KG1 (cell line): ENCODE measurements at places on chromosomes 7 and 10.
A peak's percentile ranks its signal among the peaks of the same experiment; 100 is the strongest.

GRCh38 chr10:119308089-119308488, 100.7 kb downstream of the GRK5 start:
- DNase-seq, result no peak

- no peak for DNase-seq
These were observed 89.9 kb downstream of the DNAJB6 start for GRCh38 chr7:157426463-157427301.

DNA sequence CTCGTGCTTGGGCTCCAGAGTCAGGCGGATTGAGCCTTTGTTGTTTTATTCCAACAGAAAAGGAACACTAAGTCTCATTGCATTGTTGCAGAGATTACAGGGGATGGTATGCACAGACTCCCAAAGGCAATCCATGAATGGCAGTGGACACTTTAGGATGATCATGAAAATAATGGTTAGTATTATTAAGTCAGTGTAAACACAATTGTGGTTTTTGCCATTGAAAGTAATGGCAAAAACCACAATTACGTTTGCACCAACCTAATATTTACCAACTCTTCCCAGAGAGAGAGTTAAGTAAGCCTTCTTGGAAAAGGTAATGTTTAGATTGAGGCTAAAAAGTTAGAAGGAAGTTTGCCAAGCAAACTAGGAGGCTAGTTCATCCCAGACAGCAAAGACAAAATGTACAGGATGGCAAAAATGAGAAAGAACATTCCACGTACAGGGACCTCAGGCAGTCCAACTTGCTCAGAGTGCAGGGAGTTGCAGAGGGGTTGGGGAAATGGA, 72.9 kb upstream of the AMPH start:
- DNase-seq, result no peak

DNA sequence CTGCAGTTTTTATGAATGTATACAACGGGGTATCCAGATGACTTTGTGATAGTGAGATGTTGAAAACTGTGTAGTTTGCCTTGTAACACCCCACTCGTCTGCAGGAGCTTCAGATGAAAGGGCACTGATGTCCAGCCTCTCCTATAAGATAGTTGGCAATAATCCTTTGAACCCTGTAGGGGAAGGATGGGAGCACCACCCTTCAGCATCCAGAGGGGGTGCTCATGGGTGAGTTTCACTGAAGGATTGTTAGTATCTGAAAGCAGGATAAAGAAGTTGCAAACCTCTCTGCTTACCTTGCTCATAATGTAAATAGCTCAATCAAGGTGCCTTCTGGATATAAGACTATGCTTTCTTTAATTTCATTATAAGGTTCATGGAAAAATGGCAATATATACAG, 201.5 kb downstream of the TMEM178B start:
- no peak for DNase-seq

DNA sequence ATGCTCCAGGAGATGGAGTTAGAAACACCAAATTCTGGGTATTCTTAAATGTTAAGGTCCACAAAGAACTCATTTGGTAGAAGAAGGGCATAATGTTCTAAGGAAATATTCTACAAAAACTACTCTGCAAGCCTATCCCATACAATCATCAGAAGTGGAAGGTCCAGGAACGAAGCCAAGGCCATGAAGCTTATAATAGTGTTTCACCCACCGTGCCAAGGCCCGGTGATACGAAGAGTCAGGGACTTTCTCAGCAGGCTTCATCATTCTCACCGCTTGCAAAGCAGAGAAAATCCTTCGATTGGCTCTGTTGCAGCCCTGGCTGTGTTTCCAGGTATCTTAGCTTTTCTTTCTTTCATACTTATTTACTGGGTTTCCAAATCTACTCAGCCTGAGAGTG, 351.9 kb upstream of the CELF2 start:
- no peak for DNase-seq

- no peak for DNase-seq
These were observed 224.8 kb upstream of the KLF14 start for GRCh38 chr7:130958846-130959245.

GRCh38 chr7:101598422-101598985, 30.6 kb downstream of the MYL10 start:
- no peak for DNase-seq

DNA sequence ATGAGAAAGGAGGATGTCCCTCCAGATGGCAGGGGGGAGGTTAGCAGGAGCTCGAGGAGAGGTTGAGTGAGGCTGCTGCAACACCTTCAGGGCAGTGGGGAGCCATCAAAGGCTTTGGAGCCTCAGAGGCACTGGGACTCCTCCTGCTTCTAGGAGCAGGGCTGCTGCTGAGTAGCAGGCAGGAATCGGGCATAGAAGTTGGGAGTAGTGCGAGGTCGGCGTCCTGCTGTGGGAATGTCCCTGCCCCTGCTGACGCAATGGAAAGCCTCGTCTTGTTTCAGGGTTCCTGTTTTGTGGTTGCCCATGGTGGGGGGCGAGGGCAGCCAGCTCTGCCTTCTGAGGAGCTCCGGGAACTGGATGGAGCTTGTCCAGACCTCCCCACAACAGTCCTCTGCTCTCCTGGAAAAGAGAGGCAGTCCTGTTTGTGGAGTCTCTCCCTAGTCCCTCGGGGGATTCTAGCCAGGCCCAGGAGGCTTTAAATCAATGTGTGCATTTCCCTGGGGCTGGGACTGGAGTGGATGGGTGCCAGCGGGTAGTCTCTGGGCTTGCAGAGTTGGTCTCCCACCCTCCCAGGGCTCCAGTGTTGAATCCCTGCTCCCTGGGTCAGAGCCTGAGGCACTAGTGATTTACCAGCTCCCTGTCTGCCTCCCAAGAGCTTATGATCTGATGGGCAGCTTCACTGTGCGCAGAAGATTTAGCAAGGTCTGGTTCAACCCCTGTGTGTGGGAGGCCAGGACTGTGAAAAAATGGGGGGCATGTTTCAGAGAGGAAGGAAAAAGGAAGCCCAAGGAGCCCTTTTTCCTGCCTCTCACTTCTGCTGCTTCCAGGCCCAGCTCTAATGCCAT, 98.7 kb upstream of the PPIF start:
- no peak for DNase-seq

DNA sequence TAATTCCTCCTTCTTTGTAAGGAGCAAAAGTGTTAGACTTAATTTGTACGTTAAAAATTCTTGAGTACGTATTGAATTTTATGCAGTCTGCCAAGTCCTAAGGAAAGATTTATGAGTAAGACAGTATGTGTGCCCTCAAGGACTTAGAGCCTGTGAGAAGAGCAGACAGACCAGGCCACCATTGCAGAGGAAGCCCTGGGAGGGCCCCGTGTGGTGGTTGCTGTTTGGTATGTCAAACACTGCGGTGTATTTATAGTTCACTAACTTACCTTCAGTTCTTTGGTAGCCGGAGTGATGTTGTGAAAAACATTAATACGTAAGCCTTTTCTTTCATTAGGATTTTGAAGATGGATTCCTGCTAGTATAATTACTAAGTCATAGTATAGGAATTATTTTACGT, 82.9 kb downstream of the GALNT11 start:
- no peak for DNase-seq

GRCh38 chr7:151388007-151388297, 21.9 kb downstream of the WDR86 start:
- no peak for DNase-seq

DNA sequence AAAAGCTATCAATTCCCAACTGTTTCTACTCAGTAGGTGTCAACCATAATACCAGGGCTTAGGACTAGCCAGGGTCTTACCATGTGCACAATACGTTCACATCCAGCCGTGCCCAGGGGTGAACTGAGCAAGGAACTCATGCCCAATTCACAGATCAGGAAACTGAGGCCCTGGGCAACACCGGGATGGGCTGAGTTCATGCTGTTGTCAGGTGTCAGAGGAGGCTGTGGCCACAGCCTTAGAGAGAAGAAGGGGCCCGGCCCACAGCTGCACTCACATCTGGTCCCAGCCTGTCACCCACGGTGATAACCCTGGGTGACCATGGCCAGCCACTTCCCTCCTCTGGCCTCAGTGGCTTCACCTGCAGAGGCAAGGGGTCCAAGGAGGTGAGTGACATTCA, 92.0 kb downstream of the FAM53B start:
- DNase-seq, result no peak

DNA sequence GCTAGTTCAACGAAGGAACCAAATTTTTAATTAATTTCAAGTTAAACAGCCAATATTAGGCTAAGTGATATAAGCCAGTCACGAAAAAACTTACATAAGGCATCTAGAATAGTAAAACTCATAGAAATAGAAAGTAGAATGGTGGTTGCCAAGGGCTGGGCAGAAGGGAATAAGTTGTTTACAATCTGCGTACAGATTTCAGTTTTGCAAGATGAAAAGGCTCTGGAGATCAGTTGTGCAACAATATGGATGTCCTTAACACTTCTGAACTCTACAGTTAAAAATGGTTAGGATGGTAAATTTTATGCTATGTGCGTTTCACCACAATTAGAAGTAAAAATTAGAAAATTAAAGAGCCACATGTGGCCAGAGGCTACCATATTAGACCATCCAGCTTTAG, 13.3 kb downstream of the SCRN1 start:
- DNase-seq, result no peak

- DNase-seq, result no peak
These were observed 647 bp upstream of the NACAD start for GRCh38 chr7:45089341-45089891.

- DNase-seq, result no peak
These were observed 16.0 kb downstream of the CHRM2 start for GRCh38 chr7:136884492-136884891.

DNA sequence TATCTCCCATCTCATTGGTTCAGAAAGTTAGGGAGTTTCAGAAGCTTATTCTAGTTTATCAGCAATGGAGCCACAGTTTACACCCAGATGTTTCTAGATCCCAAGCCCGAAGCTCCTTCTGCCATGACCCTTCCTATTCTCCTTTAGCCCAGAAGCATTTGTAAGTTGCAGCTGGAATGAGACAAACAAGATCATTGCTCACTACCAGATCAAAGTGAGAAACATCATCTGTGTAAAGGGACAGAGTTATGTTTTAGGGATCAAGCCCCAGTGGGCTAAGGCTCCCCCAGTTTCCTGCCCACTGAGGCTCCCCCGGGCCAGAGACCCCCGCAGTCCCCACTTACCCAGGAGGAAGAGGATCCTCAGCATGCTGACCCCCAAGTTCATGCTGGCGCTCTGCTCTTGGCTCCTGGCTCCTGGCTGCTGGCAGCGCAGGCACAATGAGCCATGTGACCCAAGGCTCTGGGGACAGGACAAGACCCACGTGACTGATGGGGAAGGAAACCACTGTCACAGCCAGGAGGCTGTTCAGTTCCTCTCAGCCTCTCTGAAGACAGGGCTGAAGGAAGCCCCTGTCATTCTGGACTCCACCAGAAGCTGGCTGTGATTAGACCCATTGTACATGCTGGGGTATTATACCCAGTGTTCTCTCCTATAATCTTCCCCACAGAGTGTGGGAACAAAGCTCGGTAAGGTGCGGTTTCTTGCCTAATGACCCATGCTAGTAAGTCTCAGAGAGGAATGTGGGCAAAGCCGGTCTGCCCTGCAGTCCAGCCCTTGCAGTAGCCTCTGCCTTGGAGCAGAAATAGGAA, at the start of gene TMEM273:
Gene TMEM273, minus strand, starts transcription at position 442 of the 812 bp plus-strand sequence. Its CDS starts 55 bp downstream, at position 387.
- DNase-seq, result peak; percentile 83

GRCh38 chr7:158646766-158647474, 57.7 kb downstream of the NCAPG2 start:
- DNase-seq, result no peak

GRCh38 chr7:92671505-92672169, 81.4 kb upstream of the FAM133B start:
- no peak for DNase-seq

DNA sequence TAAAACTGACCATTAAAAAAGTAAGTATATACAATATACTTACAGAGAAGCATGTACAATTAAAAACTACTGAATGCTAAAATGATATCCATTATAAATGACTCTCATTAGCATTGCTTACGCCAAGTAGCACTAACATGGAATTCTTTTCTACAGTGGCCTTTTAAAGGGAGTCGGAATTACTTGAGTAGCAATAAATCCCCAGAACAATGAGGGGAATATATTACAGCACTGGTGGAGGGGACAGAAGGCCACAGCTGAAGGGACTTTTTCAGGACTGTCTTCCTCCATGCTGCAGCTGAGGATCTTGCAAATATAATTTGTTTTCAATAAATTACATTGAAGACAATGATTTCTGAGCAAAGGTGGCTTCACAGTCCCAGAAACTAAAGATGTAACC, 97.0 kb downstream of the ALOX5 start:
- no peak for DNase-seq

DNA sequence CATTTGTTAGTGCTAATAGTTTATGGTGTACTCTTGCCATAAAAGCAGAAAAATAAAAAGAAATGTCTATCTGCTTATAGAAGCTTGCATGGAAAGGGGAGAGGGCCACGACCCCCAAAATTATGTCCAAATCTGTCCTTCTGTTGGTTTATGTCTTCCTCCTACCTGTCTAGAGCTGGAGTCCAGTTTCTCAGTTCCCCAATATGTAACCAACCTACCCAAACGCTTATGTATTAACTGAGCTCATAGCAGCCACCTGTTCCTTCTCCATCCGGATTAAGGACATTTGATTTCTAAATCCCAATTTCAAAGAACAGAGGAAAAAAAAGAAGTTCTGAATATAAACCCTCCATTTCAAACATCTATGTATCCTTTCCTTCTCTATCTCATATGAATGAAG, 30.3 kb upstream of the TPK1 start:
- DNase-seq, result no peak

DNA sequence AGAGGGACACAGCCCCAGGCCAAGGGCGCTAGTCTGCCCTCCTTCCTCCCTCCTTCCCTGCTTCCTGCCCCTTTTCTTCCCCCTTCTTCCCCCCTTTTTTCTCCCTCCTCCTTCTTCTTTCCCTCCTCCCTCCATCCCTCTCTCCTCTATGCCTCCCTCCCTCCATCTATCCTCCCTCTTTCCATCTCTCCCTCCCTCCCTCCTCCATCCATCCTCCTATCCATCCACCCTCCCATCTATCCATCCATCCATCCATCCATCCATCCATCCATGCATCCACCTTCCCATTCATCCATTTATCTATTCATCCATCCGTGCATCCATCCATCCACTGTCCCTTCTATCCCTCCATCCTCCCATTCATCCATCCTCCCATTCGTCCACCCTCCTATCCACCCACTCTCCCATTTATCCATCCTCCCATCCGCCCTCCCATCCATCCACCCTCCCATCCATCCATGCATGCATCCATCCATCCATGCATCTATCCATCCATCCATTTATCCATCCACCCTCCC, 24.1 kb upstream of the PSMG3 start:
- no peak for DNase-seq

GRCh38 chr10:30434273-30435072, 489 bp downstream of the MAP3K8 start:
- peak; percentile 55 for DNase-seq

DNA sequence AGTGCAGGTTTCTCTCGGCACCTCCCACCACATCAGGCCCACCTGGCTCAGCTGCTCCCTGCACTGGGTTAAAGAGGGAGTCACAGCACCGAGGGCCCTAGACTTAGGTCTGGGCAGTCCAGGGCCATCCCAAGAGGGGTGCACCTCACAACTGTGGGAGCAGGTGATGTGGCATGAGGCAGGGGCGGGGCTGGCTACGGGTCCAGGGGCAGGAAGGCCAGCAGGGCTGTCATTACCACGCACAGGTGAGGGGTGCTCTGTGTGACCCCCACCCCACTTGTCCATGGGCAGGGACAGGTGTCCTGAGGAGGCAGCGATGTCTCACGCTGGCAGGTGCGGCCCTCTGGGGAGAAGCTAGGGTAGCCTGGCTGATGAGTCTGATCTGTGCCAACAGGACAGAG, 40.5 kb upstream of the DPYSL4 start:
- DNase-seq, result no peak

GRCh38 chr10:111885046-111885445, 298.5 kb downstream of the GPAM start:
- no peak for DNase-seq

- DNase-seq, result no peak
These were observed 26.2 kb upstream of the AOAH start for GRCh38 chr7:36750451-36750850.

GRCh38 chr10:121217331-121217730, 366.2 kb downstream of the WDR11 start:
- DNase-seq, result no peak
